Left colon (tissue), 2 donors: ENCODE measurements at places on chromosomes 4 and X. TPM values are rescaled to one million over a fixed set of nuclear protein-coding genes. Genes with fewer than 3 reads are reported as not detected.

GRCh38 chr4:90544532-90545045, 417.4 kb downstream of the CCSER1 start:
- DNase-seq = no peak

DNA sequence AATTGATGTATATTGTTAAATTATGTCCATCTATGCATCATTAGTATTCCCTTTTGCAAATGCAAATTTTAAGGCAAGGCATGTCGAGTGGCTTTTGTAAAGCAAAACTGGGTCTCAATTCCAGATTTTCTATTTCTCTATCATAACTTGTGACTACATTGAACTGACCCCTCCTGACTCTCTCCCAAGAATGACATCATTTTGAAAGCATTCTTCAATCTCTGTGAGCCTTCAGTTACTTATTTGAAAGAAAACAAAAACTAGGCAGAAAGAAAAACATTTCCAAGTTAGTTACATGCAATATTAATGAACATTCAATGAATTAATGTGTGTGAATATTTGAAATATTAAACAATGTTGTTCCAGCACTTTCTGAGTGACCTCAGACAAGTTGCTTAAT, 314.3 kb upstream of the CLNK start:
- no peak for DNase-seq

DNA sequence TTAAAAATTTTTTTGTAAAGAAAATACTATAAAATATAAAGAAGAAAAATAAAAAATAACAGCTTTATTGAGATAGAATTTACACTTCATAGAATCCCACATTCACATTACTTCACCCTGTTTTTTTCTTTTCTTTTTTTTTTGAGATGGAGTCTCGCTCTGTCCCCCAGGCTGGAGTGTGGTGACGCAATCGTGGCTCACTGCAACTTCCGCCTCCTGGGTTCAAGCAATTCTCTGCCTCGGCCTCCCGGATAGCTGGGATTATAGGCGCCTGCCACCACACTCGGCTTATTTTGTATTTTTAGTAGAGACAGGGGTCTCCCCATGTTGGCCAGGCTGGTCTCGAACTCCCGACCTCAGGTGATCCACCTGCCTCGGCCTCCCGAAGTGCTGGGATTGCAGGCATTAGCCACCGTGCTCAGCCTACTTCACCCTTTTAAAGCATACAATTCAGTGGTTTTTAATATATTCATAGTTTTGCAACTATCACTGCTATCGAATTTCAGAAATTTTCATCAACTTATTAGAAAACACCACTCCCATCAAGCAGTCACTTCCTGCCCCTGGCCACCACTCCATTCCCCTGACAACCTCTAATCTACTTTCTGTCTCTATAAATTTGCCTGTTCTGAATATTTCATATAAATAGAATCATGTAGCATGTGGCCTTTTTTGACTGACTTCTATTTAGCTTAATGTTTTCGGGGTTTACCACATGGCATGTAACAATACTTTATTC, 48.7 kb downstream of the TMEM131L start:
- no peak for DNase-seq

- no peak for DNase-seq
Measured at GRCh38 chr4:177737387-177737940, 295.2 kb upstream of the AGA start.

- no peak for DNase-seq
Measured at GRCh38 chr4:3302173-3302785, 9.5 kb downstream of the RGS12 start.

GRCh38 chrX:71256051-71256450, 2.1 kb upstream of the ZMYM3 start:
- DNase-seq = no peak

DNA sequence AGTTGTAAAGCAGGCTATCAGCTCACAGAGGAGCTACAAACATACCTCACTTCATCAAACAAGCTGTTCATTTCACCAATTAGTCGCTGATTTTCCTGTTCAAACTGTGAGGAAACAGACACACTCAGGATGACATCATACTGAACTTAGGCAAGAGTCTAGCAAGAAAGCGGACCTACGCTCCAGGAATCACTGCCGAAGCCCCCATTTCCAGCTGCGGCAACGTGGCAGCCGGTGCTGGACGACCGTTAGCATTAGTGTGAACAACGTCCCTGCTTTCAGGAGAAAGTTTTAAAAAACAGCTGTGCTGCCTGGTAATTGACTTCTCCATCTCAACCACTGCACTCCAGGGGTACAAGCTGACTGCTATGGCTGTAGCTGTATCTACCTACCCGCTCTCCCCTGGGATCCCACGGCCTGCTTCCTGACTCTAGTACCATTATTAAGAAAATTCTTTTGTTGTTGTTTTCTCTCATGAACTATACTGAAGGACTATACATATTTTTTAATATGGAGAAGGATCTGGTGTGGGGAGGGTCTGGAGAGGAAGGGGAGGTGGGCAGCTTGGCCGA, 38.3 kb downstream of the NSG1 start:
- no peak for DNase-seq

- no peak for DNase-seq
Measured at GRCh38 chr4:114091546-114091945, 112.1 kb upstream of the ARSJ start.

DNA sequence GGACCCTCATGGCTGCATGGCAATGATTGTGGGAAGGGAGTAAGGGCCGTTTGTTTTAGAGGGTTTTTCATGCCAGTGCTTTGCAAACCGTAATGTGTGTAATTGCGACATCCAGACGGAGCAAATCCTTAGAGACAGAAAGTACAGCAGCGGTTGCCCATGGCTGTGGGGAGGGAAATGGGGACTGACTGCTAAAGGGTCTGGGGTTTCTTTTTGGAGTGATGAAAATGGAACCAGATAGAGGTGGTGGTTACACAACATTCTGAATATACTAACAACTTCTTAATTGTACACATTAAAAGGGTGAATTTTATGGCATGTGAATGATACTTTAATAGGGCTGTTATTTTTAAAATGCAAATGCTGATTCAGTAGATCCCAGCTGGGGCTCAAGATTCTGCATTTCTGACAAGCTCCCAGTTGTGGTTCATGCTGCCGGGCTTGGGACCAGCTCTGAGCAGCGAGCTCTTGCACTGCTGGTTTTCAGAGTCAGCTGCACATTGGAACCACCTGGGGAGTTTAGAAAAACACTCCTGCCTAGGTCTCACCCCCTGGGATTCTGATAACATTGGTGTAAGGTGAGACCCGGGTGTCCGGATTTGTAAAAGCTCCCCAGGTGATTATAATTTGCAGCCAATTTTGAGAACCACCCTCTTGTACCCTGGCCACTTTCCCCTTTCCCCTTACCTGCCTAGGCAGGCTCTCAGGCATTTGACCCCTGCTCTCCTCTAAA, 47.7 kb downstream of the PRPS1 start:
- no peak for DNase-seq

DNA sequence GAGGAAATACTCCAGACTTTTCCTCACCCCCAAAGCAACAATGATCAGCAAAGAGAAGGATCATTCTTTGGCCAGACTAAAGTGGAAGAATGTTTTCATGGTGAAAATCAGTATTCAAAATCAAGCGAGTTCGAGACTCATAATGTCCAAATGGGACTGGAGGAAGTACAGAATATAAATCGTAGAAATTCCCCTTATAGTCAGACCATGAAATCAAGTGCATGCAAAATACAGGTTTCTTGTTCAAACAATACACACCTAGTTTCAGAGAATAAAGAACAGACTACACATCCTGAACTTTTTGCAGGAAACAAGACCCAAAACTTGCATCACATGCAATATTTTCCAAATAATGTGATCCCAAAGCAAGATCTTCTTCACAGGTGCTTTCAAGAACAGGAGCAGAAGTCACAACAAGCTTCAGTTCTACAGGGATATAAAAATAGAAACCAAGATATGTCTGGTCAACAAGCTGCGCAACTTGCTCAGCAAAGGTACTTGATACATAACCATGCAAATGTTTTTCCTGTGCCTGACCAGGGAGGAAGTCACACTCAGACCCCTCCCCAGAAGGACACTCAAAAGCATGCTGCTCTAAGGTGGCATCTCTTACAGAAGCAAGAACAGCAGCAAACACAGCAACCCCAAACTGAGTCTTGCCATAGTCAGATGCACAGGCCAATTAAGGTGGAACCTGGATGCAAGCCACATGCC, 89.7 kb downstream of the TET2 start:
- no peak for DNase-seq

GRCh38 chrX:109384699-109385098, 97.2 kb downstream of the GUCY2F start:
- no peak for DNase-seq

DNA sequence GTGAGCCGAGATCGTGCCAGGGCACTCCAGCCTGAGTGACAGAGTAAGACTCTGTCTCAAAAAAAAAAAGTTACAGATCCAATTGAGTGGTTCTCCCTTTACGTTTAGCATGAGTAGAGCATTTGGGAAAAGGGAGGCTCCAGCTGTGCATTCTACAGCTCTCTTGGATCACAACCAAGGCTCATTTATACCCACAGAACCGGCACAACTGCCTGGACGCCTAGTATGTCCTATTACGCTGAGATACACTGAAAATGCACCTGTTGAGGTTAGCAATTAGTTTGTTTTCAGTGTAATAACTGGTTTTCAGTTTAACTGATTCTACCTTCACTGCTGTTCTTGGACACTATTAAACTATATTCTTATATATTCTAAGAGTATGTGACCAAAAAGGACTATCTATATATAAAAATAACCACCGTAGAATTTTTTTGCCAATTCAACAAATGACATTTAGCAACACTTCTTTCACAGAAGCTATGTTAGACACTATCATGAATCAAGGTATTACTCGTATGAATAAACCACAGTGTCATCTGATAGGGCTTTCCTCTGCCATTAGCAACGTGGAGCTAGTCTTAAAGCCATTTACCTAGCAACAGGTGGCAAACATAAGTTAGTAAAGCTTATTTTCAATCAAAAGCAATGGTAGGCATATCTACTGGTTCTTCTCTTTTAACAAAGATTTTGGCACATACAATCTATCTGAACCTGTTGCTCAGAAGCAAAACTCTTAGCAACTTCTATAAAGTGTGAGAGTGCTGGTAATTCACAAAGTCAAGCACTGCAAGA, 3.6 kb downstream of the OTUD4 start:
- DNase-seq = no peak

DNA sequence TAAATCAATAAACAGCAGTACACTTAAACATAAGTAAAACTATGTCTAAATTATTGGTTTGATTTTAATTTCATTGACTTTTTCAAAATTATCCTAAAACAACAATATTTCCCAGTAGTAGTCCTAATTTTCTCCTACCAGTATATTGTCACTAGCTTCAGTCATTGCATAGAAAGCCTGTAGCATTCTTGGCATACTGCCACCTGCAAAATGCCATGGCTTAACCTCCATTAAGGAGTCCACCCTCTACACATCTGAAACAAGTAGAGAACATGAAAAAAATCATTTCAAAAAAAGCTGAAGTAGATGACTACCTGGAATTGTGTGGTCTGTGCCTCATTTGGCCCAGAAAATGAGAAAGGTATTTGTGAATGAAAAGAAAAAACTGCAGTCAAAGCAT, 348.5 kb downstream of the INPP4B start:
- no peak for DNase-seq

DNA sequence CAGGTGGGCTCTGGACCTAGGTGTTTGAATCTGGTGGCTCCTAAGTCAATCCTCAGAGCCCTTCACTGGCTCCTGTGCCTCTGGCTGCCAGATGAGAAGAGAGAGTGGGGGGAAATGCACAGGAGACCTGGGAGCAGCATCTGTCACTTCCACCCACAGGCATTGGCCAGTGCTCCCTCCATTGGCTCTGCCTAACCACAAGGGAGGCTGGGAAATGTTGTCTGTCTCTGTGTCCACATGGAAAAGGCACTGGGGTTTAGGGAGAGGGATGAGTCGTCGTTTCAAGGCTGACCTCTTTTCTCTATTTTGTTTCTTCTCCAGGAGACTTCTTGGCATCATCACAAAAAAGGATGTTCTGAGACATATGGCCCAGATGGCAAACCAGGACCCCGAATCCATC, 76.4 kb downstream of the CLCN4 start:
- DNase-seq = no peak

GRCh38 chr4:1499465-1499864, 93.2 kb upstream of the NKX1-1 start:
- DNase-seq = no peak

DNA sequence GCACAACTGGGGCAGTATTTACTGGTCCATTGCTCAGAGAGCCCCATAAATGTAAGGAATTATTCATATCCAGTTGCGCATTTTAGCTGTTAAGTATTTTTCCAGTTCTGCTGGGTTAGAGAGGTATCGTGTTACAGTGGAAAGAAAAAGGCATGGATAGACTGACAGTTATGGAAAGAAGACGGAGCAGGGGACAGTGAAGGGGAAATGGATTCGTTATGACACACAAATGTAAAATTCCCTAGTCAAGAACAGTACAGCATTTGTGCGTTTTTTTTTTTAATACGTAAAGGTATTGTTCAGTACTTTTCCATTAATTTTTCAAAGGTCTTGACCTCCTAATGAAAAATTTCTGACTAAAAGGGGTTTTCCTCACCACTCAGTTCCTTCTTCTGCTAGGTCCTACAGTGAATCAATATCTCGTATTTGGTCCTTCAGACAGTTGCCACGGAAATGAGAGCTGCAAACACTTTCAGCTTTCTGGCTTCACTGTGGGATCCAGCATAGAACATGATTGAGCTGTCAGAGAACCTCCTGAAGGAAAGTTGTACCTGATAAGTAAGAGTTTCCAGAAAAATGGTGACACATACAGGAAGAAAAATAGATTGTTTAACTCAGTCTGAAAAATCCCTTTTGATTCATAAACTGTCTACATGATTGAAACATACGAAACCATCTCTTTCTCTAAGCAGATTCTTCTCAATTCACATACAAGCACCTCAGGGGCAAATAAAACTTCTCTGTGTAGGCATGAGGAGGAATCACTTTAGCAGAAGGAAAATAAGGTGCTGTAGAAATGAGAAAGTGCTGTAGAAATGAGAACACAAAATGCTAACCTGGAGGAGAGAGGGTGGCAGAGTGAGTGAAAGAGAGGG, 21.8 kb upstream of the BBS12 start:
- no peak for DNase-seq

GAGE12E gene
- total RNA-seq = not detected

SH3D19 gene
- 114 TPM for total RNA-seq

RS1 gene
- not detected for total RNA-seq

PARM1 gene
- total RNA-seq = 266 TPM

IBSP gene
- not detected for total RNA-seq

TRIM61 gene
- total RNA-seq = 0.20 TPM

IGFBP7 gene
- 55.3 TPM for total RNA-seq

ADH6 gene
- 13.8 TPM for total RNA-seq
